ENCODE measurements at places on chromosomes 2 and 18.

GRCh38 chr2:232204457-232204931 lies 174.1 kb upstream of the ALPP start:
- peak; percentile 59 for DNase-seq

- peak; percentile 54 for DNase-seq
These were observed 32.2 kb downstream of the TMEFF2 start for GRCh38 chr2:192162392-192163042.

DNA sequence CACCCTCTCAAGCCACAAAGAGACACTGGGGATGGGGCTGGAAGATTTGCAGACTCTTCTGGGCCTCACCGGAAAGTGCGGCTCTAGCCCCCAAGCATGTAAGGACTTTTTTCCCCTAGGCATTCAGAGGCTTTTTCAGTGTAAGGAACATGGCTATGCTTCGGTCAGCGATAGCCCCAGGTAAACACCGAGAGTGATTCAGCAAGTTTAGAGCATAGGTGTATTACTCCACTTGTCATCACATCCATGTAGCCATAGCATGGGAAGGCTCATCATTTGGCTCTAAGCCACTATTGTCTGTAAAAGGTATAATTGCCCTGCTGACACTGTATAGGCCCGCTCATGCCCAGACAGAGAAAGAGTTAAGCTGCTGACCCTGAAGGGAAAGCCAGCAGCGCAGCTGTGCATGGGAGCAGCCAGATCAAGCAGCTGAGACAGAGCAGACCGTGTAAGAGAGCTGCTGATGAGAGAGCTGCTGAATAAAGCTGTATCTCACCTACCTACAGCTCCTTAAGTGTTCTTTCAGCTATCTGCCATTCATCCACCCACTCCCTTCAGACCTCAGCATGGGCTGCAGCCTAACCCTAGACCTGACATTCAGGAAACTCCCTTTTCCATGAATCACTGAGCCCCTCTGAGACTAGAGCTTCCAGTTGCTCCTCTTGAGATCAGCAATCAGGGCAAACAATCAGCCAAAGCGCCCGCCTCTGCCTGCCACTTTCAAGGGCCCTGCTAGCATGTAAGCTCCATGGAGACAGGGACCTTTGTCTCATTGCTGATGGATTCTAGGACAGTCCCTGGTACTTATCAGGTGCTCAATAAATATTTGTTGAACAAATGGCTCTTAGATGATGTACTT lies 25.5 kb downstream of the LGALSL start:
- DNase-seq, result no peak

GRCh38 chr2:3662239-3662638 lies 4.2 kb downstream of the ALLC start:
- no peak for DNase-seq

DNA sequence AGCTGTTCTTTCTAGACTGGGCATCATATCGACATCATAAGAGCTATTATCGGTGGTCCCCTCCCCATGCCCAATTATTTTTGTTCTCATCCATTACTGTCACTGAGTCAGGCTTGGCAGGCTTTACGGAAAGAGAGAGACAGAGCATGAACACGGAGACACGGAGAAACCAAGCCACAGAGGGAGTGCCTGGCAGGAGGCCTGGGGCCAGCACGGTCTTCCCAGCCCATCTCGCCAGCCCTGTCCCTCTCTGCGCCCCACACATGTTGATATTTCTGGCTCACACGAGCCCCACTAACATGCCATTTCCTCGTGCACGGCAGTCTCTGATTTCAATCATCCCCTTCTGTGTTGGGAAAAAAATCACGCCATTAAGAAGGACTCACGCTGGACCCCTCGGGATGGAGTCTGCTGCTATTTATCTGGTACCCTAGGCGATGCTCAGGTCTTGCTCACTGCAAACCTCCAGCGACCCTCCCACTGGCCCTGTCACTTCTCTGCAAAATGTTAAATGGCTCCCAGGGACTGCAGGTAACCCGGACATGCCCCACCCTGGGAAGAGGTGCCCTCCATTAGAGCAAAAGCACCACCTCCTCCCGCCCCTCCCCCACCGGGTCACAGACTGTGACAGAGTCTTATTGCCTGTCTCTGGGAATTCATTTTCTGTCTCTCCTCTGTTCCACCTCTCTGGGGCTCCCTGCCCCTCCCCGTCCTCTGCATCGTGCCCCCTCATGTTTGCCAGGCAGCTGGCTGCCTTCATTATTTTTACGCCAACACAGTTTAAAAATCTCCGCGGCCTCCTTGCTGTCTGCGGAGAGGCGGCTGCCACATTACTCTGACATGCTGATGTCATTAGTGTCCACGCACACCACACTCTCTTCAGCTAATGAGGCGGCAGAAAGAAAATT lies 40.1 kb upstream of the GBX2 start:
- no peak for DNase-seq

DNA sequence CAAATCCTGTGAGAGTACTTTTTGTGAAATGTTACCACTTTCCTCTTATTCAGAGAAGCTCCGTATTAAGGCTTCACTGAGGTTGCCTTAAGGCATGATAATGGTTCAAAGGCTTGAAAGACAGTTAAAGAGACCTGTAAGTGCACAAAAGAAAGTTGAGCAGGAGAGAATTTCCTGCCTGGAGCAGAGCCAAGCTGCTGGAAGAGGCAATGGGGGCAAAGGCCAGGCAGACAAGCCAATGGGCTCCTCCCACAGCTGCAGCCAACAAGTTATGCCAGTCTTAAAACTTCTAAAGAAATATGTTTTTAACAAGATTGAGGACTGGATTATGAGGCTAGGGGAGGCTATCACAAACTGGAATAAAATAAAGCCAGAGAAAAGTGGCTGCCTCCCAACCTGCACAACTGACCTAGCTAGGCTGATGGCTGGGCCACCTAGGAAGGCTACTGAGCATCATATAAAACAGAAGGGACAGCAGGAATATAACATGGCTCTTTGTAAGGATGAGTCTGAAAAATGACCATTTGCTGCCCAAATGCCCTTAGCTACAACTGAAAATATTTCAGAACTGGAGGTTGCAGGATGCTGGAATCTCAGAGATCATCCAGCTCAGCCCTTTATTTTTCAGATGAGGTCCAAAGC lies 2.1 kb downstream of the IL1B start:
- DNase-seq, result no peak

GRCh38 chr2:96243843-96244242 lies 22.0 kb downstream of the TMEM127 start:
- DNase-seq, result no peak

DNA sequence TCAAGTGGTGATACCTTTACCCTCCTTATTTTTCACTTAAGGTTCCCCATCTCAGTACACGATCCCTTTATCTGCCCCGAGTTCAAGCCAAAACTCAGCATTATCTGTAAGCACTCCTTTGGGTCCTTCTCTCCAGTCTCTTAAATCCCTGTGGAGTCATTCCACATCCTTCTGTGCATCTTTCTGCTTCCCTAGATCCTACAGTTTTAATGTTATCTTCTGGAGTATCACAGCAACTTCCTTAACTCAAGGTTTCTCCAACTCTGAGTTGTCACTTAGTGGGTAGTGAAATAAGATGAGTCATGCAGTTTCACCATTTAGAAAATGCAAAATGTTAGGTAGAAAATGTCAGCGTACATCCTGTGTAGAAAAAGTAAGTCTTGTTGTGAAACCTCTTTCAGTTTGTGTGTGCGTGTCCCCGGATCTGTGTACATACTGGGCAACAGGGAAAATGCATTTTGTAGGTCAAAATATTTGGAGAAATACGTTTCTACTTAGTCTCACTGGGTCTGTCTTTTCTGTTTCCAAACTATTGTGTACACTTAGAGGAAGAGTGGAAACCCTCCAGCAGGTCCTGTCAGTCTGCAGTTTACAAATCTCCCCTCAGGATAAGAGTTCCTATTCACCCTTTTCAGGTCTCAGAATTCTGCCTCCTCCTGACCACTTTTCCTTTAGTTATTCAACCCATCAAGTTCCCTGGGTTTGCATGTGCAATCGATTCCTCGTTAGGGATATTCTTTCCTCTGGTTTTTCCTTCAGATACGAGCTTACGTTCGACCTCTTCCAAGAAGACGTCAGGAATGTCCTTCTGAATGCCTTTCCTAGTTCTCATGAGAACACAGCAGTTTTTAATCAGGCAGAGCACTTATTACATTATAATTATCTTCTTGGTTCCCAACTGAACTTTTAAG lies 154.8 kb downstream of the TGIF1 start:
- DNase-seq, result peak; percentile 57

DNA sequence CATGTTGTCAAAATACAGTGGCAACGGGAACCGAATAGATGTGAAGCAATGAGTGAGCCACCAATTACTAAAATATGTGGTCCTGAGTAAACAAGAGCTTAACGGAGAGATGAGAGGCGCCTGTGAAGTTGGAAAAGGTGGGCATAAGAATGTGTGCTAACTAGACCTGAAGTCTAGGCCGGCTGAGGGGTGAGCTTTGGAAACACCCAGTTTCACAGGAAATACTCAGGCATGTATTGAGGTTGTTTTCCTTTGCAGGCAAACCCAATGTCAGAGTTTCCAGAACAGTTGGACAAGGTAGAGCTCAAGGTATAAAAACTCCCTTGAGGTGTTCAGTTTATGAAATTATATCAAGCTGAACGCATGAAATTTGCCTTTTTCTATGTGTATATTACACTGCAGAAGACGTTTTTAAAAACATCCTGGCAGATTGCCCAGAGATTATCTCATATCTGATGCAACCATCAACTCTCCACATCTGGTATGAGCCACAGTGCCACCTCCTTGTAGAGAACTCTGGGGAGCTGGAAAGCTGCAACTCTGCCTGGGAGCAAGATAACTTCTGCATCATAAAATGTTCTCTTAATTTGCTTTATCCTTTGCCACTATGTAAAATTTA lies 3.9 kb upstream of the WDSUB1 start:
- DNase-seq, result no peak

- no peak for DNase-seq
These were observed 1.7 kb downstream of the VAPA start for GRCh38 chr18:9915291-9916076.

DNA sequence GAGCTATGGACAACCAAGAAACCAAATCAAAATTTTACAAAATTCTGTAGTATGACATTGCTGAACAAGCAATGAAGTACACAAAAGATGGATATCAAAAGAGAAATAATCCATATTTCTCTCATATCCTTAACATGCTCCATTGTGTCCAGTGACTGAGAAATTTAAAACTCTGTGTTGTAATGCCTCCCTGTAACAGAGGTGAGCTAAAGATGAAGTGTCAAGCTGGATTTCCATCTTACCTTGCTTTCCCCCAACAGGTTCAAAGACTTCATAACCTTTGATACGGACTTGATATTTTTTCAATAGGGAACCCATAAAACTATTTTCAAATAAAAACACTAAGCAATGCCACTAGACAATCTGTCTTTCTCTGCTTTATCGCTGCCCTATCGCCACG lies 95.7 kb upstream of the SERTAD2 start:
- no peak for DNase-seq

DNA sequence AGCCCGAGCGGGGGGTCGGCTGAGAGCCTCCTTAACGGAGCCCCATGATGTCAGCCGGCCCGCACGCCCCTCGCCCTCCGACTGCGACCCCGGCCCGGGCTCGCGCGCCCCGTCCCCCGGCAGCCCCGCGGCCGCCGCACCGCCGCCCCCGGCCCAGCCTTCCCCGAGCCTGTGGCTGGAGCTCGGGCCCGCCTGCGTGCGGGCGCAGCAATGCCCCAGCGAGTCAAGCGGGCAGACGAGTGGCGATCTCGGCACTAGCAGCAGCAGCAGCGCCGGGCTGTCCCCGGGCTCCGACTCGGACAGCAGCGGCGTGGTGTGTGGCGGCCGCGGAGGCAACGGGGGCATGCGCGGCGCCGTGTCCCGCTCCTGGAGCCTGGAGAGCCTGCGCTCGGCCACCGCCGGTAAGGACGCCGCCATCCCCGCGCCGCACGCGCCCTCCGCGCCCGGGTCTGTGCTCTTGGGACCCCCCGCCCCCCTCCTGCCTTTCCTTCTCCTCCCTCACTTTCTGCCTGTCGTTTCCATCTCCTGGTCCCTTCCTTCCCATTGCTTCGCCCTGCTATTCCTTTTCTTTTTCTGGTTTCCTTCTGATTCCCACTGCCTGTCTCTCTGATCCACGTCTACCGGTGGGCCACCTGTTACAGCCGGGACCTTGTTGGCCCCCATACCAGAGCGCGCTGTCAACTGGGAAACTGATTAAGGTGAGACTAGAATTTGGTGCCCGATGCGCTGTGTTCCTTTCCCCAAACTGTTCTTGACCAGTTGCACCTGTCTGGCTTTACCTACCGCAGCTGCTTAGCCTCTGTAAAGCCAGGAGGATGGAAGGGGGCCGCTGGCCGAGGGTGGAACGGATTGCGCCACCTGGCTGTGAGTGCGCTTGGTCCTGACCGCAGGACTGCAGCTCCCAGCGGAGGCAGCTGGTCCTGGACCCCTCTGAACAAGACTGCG lies 127.4 kb downstream of the ARHGEF4 start:
- peak; percentile 27 for DNase-seq

- DNase-seq, result no peak
These were observed 192.5 kb downstream of the HAUS1 start for GRCh38 chr18:46296656-46297055.

- no peak for DNase-seq
These were observed 3.6 kb upstream of the TTC21B start for GRCh38 chr2:165957030-165957675.

GRCh38 chr2:111035830-111036441 lies 84.8 kb upstream of the BCL2L11 start:
- DNase-seq, result no peak

GRCh38 chr2:182649316-182649715 lies 66.7 kb upstream of the DNAJC10 start:
- no peak for DNase-seq

GRCh38 chr18:65523461-65523860 lies 227.4 kb upstream of the CDH7 start:
- no peak for DNase-seq

- no peak for DNase-seq
These were observed 40.7 kb upstream of the TRIM43 start for GRCh38 chr2:95551055-95551568.

GRCh38 chr2:132253496-132254305 lies 91.9 kb upstream of the ANKRD30BL start:
- DNase-seq, result no peak

DNA sequence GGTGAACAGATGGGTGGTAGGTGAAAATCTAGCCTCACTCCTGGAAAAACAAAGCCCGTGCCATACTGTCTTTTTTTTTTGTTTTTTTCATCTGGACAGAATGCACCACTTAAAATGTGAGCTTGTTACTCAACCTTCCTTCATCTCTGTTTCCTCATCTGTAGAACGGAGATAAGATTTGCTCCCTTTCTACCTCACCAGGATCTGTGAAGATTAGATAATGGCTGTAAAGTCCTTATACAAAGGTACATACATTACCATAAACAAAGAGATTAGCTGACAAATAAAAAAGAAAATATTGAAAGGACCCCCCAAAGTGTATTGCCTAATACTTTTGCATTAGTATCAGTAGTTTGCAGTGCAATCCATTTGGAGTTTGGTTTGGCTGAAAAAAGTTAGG lies 75.4 kb upstream of the ZEB2 start:
- no peak for DNase-seq

GRCh38 chr2:191436368-191437055 lies 191.3 kb downstream of the MYO1B start:
- no peak for DNase-seq

- DNase-seq, result no peak
These were observed 221.7 kb downstream of the LTBP1 start for GRCh38 chr2:33168425-33168824.

GRCh38 chr2:169119123-169119760 lies 49.9 kb downstream of the DHRS9 start:
- no peak for DNase-seq

GRCh38 chr2:38244301-38244700 lies 132.8 kb downstream of the ATL2 start:
- DNase-seq, result no peak

Data from right hindlimb (tissue), 1 donor.